ENCODE measurements at places on chromosomes 1 and 21. TPM values are rescaled to one million over a fixed set of nuclear protein-coding genes. Genes with fewer than 3 reads are reported as not detected.
A peak's percentile ranks its signal among the peaks of the same experiment; 100 is the strongest.

The KCNJ15 gene
- total RNA-seq = 40.8 TPM

The FMOD gene
- total RNA-seq = 0.17 TPM

The C1orf53 gene
- total RNA-seq = 0.40 TPM

The ADORA1 gene
- total RNA-seq = 12.3 TPM

The FASLG gene
- not detected for total RNA-seq

The TCP10L gene
- under 0.01 TPM for total RNA-seq

GRCh38 chr21:44475266-44475845 lies 20.0 kb downstream of the LRRC3 start:
- DNase-seq = no peak

- DNase-seq = peak; percentile 7
These were observed 927 bp downstream of the WNT9A start for GRCh38 chr1:227946624-227947385.

DNA sequence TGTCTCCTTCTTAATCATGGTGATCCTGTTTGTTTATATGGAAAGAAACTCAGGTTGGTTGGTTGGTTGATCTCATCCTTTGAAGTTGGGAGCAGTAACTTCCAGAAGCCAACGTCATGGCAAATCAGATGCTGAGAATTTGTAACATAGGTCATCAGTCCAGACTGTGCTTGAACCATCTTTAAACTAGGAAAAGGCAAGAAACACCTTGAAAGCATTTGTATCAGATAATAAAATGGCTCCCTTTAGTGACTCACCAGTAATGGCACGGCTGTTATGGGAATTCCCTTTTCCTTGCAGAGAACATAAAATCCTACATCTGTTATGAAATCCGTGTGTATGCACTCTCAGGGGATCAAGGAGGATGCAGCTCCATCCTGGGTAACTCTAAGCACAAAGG lies 58.1 kb downstream of the SERBP1 start:
- no peak for DNase-seq

DNA sequence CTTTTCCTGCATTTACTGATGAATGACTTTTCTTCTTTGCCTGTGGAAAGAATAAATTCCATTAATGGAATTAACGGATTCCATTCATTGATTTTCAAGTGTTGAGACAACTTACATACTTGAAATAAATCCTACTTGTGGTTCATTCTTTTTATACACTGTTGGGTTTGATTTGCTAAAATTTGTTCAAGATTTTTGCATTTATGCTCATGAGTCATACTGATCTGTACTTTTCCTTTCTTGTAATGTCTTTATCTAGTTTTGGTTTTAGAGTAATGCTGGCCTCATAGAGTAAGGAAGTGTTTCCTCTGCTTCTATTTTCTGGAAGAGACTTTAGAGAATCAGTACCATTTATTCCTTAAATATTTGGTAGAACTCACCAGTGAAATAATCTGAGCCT lies 14.4 kb downstream of the UROD start:
- DNase-seq = no peak

GRCh38 chr1:100073531-100073930 lies 59.2 kb downstream of the SASS6 start:
- no peak for DNase-seq

DNA sequence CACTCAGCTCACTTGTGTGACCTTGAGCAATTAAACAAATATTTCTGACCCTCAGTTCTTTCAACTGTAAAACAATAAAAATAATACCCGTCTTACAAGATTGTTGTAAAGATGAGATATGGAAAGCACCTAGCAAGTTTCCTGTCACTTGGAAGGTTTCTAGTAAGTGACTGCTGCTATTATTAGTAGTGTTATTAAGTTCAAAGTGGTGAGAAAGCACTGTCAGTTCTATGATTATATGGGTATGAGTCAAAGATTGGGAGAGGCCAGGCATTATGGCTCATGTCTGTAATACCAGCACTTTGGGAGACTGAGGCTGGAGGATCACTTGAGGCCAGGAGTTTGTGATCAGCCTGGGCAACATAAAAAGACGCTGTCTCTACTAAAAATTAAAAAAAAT lies 145.4 kb downstream of the C1orf21 start:
- no peak for DNase-seq

GRCh38 chr1:99176753-99177152 lies 87.5 kb upstream of the PLPPR4 start:
- DNase-seq = no peak

DNA sequence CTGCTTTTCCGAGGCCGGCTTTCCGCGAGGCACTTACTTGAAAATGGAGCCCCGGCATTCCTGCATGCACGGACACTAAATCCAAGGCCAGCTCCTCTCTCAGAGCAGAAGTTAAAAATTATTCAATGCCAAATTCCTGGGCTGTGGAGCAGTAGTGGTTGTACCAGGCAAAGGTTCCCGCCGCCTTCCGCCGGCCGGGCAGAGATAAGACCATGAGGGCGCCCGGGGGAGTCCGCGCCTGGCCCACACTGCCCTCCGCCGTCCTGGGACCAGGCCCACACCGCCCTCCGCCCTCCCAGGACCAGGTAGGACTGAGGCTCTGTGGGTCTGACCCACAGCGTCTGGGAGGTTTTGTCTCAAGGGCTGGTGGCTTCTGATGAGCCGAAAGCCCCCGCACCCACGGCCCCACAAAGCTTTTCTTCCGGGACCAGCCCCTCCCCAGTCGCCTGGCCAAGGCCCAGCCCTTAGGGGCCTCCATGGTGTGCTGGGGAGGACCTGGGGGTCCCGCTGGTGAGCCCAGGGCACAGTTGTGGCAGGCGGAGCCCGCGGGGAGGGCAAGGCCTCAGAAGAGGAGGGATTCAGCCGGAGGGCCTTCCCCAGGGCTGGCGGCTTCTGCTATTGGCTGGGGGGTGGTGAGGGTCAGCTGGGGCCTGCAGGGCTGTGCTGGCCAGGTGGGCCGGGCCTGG lies 12.7 kb upstream of the C1orf159 start:
- DNase-seq = no peak

GRCh38 chr1:205688171-205689080 lies 8.1 kb upstream of the SLC45A3 start:
- no peak for DNase-seq

DNA sequence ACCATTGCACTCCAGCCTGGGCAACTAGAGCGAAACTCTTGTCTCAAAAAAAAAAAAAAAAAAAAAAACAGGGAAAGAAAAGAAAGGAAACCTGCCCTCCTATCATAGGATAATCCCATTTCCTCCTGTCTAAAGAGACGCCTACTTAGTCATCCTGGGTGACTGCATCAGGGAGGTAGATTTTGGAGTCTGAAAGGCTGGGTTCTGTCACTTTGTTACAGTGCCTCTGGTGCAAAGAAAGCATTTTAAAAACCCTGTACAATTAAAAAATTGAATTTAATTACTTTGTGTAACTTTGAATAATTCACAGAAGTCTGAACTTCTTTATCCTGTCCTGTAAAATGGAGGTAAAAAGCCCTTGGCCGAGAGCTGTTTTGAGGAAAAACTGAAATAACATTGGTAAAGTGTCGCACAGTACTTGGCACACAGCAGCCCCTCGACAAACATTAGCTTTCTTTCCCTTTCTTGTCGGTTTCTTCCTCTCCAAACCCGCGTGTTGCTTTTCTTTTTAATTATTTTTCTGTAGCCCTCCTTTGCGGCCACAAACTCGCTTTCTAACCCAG lies 657 bp upstream of the HDAC1 start:
- no peak for DNase-seq

DNA sequence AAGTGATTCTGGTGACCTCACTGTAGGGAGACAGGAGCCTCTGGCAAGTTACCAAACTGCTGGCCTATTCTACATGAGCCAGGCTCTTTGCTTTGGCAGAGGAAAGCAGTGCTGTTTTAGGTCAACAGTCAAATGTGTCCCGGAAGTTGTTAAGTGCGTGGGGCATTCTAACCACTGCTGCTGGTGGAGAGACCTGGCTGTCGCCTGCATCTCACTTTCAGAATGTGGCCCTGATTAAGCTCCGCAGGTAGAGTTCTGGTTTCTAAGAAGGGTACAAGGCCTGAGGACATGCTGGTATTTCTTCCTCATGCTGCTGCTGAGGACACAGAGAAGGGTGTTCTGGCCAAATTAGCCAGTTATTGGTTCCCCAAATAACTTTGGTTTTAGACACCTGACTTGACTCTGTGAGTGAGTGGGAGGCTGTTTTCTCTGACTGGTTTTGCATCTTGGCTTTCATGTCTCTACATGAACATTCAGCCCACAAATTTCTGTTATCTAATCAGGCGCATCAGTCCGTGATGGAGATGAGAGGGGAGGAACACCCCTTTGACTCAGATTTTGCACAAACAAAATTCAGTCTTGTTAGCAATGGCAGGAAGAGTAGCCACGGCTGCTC lies 120.8 kb downstream of the LMO4 start:
- DNase-seq = no peak

DNA sequence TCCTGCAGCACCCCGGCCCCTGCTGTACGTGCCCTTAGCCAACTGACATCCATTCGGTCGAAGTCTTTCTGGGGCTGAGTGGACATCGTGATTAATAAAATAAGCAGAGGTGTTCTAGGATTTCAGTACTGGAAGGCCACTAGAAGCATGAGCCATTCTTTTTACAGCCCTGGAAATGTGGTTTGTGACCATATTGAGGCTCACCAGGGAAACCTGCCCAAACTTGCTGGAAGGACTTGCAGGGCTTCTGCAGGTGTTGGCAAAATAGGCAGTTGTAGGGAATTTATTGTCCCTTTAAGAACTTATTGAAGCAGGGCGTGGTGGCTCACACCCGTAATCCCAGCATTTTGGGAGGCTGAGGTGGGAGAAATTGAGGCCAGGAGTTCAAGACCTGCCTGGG lies 80.8 kb downstream of the DOP1B start:
- no peak for DNase-seq

- no peak for DNase-seq
These were observed 32.7 kb upstream of the WASF2 start for GRCh38 chr1:27522432-27523336.

- DNase-seq = no peak
These were observed 107.9 kb upstream of the PALMD start for GRCh38 chr1:99537886-99538617.

All from epithelial cell of proximal tubule (primary cell).